ENCODE measurements at places on chromosomes 7 and 10.

DNA sequence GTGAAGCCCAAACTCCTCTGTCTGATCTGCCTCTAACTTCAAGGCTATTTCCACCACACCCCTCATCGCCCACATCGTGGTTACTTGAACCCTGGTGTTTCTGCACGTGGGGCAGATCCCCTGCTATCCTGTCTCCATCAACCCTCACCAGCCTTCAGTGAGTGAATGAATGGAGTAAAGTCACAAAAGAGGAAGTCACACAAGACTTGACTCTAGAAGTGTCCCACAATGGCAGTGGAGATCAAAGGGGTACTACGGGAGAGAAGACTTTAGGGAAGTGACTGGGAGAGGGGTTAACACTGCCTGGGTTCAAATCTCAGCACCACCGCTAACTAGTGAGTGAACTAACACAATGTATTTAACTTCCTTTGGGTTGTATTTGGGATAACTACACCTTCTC is 85.9 kb downstream of the COBL start:
- DNase-seq, result no peak

GRCh38 chr10:96890172-96890513 is 58.0 kb downstream of the LCOR start:
- no peak for DNase-seq

DNA sequence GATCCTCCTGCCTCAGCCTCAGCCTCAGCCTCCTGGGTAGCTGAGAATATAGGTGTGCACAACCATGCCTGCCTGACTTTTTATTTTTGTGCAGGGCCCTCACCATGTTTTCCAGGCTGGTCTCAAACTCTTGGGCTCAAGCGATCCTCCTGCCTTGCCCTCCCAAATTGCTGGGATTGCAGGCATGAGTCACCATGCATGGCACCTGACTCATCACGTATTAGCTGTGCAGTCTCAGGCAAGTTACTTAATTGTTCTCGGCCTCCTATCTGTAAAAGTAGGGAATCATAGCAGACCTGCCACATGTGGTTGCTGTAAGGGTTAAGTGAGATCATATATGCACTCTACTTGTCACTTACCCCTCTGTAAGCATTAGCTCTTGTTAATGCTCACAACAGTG is 117.2 kb downstream of the ANLN start:
- no peak for DNase-seq

DNA sequence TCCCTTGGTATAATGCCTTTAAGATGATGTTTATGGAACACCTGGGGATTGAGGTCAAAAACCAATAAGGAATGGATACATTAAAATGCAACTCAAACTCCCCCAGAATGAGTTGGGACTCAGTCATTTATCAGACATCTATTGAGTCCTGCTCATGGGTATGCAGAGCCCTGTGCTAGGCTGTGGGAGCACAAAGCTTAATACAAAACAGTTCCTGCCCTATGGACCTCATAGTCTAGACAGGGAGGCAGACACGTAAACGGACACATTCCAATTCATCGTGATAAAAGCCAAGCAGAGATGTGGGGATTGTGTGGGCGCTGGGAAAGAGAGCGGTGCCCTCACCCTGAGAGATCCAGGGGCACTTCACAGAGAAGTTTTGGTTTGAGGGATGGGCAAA is 181.7 kb downstream of the PTEN start:
- DNase-seq, result no peak

DNA sequence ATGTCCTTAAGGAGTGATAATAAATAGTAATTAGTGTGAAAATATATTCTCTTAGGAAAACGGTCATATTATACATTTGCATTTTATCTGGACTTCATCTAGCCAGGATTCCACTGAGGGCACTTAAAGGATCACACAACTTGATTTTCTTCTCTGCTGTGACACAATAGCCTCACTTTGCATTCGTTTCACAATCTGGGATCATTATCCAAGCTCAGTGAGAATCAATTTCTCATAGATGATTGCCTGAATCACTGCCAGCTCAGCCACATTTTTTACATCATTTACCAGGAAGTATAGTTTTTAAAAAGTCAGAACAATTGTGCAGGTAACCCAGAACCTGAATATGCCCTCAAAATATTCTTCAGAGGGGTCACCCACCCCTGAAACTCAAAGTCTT is 68.9 kb downstream of the PTPRZ1 start:
- DNase-seq, result no peak

DNA sequence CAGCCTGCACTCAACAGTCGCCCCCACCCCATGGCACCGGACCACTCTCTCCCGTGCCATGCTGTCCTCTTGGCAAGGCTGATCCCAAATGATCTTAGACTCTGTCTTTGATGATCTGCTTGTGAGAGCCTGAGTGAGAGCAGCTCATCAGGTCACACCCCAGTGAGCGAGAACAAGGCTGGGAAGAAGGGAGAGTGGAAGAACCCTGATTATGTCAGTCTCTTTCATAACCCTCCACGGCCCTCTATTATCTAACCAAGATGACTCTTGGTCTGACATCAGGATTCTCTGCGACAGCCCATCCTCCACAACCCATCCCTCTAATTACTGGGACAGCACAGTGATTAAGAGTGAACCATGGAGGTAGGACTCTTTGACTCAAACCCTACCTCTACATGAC is 53.1 kb upstream of the C7orf33 start:
- DNase-seq, result no peak

- DNase-seq, result no peak
Observed at GRCh38 chr7:5423976-5424748, 528 bp upstream of the TNRC18 start.

GRCh38 chr7:86148501-86148900 is 495.2 kb upstream of the GRM3 start:
- no peak for DNase-seq

GRCh38 chr7:121300685-121301420 is 27.9 kb upstream of the WNT16 start:
- no peak for DNase-seq

DNA sequence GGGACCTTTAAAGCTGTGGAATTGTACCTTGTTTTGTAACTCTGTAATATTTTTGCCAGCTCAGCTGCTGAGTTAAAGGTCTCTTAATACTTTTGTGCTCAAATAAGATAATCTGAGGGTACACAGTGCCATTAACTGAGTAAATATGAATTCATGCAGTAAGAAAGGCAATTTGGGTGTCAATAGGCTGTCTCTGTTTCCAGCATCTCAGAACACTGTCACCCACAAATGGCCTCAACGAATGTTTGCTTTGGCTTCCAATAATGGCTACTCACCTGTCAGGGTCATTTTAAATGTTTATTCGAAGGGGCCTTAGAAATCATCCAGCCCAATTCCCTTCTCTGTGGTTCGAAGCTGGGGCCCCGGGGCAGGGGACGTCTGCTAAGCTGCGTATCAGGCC is 225.4 kb downstream of the ZMYND11 start:
- no peak for DNase-seq

DNA sequence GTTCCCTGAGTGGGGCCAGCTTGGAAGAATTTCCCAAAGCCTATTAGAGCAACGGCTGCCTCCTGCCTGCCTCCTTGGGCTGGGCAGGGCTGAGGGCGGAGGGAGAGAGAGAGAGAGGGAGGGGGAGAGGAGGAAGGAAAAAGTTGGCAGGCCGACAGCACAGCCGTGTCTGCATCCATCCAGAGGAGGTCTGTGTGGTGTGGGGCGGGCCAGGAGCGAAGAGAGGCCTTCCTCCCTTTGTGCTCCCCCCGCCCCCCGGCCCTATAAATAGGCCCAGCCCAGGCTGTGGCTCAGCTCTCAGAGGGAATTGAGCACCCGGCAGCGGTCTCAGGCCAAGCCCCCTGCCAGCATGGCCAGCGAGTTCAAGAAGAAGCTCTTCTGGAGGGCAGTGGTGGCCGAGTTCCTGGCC is at the start of gene AQP1:
AQP1 (plus strand) TSS at position 293 of the 409 bp plus-strand sequence; CDS start at position 350, 57 bp downstream.
- DNase-seq, result no peak

- DNase-seq, result no peak
Observed at GRCh38 chr7:29146888-29147609, 712 bp upstream of the CPVL start.

- no peak for DNase-seq
Observed at GRCh38 chr10:60654813-60655464, 123.3 kb upstream of the CDK1 start.

GRCh38 chr7:117323851-117324711 is 1.2 kb upstream of the WNT2 start:
- no peak for DNase-seq

DNA sequence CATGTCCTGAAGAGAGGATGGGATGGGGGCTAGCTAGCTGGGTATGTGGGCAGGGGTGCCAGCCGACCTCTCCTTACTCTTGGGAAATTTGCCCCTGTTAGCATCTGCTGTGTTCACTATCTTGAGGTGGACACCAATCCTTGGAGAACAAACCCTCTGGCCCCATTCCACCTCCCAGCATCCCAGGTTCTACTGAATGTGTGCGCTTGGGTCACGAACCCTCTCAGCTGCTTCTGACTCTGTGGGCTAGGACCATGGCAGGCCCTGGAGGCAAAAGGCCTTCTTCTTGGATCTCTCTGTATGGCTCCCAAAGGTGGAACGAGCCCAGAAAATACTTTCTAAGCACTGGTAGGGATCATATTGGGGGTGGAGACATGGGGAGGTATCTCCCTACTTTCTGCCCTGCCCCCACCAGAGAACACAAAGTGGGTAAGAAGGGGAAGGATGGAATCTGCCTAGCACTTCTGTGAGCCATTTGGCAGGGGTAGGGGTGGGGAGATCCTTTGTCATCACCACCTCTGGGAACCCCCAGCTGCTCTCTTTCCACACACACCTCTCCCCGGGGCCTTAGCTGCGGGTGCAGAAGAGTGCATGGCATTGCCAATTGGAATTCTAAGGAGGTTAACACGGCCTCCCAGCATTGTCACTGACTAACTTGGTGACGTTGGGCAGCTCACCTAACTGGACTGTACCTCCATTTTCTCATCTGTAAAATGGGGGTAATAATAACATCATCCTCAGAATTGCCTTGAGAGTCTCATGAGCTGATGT is 7.7 kb downstream of the UNC5B start:
- no peak for DNase-seq

DNA sequence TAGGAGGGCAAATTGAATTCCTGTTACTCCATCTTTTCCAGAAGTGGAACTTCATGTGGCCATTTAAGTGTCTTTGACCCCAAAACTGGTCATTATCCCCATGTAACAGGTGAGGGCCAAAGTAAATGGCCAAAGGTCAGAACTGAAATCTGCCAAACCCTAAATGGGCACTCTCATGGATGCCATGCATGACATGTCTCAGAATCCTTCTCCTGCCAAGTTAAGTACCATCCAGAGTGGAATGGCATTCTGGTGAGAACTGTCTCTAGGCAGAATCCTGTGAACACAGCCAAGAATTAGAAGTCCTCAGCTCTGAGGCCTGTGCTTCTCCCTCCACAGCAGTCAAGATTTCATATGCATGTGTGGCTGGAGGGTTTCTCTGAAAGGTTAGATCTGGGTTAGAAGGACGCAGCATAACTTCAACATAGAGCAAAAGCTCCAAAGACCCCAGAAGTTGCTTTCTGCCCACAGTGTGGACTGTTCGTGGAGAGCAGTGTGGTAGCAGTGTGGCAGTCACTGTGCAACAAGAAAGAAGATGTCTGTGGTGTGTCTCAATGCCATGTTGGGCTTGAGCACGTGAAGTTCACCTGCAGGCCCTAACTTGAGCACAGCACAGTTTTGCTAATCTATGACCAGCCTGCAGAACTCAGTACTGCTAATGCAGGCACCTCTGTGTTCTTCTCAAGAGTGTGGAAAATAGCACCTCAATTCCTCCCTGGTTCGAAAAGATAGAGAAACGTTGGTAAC is 121.3 kb downstream of the ADCY1 start:
- no peak for DNase-seq

GRCh38 chr10:79055100-79055782 is 13.5 kb upstream of the ZMIZ1 start:
- no peak for DNase-seq

- DNase-seq, result no peak
Observed at GRCh38 chr7:9102846-9103245, 669.4 kb downstream of the NXPH1 start.

DNA sequence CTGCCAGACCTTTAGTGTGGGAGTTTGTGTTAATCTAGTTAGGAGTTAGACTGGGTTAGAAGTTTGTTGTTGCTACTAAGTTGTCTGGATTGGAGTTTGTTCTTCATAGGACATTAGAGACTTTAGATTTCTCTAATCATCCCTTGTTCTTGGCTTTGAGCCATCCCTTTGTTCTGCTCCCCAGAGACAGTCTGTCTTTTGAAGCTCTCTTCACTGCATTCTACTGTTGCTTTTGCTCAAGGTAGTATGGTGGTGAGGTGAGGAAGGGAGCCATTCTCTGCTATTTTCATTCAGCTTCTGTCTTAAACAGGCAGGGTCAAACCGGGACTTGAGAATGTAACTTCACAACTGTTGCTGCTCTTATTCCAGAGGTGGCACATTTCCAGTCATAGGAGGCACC is 10.4 kb upstream of the TARP start:
- DNase-seq, result no peak

DNA sequence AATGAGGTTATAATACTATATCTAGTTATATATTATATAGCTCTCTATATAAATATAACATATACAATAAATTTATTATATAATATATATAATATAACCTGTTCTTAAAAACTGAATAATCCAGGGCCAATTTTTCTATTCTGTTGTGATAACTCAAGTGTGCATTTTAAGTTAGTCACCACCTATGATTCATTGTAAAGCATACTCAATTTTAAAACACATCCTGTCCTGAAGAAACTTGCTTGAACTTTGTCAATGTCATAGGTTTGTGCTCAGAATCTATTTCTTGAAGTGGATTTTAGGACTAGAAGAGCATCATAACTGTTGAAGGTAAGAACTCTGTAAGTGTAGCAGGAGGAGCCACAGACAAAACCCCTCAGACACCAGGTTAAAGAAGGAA is 1209.8 kb downstream of the REEP3 start:
- no peak for DNase-seq

DNA sequence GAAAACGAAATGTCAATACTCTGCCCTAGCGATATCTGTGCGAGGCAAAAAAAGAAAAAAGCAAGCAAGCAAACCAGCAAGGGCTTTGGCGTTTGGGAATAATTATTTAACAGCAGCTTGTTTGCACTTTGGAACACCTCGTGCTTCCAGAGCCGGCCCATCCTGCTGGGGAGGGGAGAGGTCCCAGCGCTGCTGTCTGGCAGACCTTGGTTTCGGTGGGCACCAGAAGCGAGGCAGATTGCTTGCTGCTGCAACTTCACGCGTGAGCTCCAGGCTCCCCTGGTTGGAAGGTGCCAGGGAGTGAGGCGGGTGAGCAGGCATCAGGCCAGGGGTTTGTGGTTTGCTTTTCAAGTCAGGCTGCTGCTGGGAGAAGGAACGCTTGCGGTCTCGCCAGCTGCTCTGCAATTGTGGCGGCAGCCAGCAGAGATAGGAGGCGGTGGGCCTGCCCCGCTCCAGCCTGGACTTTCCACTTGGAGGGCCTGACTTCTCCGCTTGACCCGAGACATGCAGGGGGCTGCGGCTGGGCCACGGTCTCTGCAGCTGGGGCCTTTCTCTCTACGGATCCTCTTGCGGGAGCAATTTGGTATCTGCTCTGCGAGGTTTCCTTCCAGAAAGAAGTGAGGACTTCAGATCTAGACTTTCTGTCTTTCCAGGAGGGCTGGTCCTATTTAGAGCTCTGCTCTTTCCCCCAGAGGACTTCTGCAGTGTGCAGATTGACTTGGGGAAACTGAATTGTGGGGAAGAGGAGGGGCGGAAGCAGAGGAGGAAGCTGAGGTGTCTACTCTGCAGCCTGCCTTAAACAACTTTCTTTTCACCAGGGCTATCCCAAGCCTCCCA is 131.4 kb downstream of the PRPF18 start:
- no peak for DNase-seq

- DNase-seq, result no peak
Observed at GRCh38 chr7:92695308-92696261, 105.4 kb upstream of the FAM133B start.

GRCh38 chr7:80711531-80711930 is 73.1 kb downstream of the CD36 start:
- no peak for DNase-seq

Data from stimulated activated CD8-positive, alpha-beta memory T cell treated with anti-CD3 and anti-CD28 coated beads, Interleukin-7, amount 100 ng/mL, for 1 hour (primary cell).